Stimulated activated CD4-positive, alpha-beta T cell treated with anti-CD3 and anti-CD28 coated beads, Interleukin-4, amount 100 ng/mL, for 48 hours (primary cell): ENCODE measurements at places on chromosomes 1 and 21.

GRCh38 chr1:185070051-185070450, 24.7 kb downstream of the RNF2 start:
- DNase-seq = no peak

DNA sequence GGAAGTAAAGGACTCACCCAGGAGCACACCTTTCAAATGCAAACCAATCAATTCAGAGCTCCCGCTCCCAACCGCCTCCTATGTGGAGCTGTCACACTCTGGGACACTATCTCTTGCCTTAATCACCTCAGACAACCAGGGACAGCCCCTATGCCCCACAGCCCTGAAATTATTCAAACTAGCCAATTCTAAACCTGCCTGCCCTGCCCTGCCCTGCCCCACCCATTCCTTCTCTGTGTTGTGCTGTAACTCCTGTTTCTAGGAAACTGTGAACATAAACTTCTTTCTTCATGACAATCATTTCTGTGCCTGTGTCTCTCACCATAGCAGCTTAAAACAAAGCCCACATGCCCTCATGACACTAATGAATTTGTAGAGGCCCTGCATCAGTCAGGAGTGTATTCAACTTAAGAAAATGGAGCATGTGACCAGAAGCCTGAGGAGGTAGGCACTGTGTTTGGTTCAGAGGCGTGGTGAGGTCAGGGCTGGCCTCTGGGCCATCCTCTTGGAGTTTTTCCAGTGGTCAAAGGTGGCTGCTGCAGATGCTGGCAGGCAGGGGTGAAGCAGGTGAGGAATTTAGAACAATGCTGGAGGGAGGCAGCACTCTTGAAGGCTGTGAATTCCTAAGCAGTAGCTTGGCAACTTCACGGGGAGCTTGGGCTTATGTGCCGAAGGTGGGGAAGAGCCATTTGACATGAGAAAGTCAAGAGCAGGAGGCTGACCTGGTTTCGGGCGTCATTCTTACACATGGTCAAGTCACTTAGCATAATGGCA, 74.5 kb downstream of the RHOU start:
- DNase-seq = no peak

- DNase-seq = no peak
Observed at GRCh38 chr1:184210031-184210430, 158.5 kb downstream of the TSEN15 start.

DNA sequence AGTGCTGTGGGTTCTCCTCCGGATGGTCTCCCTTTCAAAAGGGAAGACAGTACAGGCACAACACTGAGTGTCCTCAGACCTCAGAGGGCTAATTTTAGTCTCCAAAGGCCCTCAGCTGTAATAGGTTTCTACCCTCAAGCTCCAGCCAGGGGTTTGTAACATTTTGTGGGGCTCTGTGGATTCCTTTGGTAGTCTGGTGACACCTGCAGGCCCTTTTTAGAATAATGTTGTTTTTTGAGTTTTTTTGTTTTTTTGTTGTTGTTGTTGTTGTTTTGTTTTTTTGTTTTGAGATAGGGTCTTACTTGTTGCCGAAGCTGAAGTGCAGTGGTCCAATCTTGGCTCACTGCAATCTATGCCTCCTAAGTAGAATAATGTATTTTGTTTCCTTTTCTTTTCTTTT, 15.0 kb upstream of the TMEM201 start:
- DNase-seq = no peak

DNA sequence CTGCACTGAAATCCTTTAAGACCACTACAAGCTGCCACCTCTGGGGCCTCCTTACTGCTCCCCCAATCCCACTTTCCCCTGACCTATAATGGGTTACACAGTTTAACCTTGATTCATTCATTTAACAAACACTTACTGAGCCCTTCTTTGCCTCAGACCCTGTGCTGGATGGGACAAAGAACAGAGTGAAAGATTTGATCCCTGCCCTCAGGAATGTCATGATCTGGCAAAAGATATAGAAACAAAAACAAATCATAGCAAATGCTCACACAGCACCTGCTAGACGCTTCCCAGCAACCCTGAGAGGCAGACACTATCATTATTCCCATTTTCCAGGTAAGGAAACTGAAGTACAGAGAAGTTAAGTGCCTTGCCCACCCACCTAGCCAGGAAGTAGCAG, 7.0 kb upstream of the AUNIP start:
- no peak for DNase-seq

DNA sequence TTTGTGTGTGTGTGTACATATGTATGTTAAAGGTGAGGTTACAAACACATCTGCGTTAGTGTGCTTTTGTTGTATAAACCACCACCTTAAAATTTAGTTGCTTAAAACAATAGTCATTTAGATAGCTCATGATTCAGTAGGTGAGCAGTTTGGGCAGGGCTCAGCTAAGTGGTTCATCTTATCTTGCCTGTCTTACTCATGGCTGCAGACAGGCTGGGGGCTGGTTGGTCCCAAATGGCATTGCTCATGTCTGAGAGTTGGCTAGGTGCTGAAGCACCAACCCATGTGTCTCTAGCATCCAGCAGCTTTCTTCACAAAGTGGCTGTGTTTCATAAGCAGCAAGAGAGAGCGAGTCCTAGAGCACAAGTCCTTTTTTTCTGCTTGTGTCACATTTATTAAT, 91.4 kb downstream of the MACF1 start:
- no peak for DNase-seq

- DNase-seq = no peak
Observed at GRCh38 chr1:206742719-206743383, 27.7 kb upstream of the IL19 start.

GRCh38 chr1:66402194-66402593, 131.8 kb upstream of the SGIP1 start:
- no peak for DNase-seq

DNA sequence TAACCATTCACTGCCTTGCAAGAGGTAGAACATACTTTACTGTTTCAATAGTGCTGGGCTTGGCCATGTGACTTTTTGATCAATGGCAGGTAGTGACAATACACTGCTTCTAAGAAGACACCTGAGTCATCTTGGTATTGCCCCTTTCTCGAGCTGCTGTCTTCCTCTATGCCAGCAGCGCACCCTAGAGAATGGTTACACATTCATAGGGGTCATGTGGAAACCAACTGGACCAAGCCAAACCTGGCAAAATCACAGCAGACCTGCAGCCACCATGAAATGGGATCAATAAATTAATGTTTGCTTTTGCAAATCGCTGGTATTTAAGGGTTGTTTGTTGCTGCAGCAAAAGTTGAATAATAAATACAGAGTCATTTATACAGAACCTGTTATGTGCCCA, 122.3 kb downstream of the GRIK1 start:
- no peak for DNase-seq

DNA sequence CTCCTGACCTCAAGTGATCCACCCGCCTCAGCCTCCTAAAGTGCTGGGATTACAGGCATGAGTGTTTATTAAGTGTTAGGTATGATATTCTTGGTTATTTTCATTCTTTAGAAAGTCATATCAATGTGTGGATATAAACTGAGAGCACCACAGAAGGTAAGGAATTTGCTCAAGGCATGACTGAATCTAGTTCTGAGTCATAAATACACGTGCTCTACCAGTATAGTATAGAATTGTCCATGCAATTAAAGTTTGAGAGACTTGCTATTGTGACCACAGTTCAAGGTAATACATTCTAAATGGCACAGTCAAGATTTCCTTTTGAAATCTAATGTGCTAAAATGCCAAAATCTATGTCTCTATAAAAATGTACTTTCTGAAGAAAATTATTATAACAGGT, 401.1 kb upstream of the CHRM3 start:
- DNase-seq = no peak

GRCh38 chr1:113849072-113849471, 22.4 kb downstream of the PTPN22 start:
- no peak for DNase-seq

DNA sequence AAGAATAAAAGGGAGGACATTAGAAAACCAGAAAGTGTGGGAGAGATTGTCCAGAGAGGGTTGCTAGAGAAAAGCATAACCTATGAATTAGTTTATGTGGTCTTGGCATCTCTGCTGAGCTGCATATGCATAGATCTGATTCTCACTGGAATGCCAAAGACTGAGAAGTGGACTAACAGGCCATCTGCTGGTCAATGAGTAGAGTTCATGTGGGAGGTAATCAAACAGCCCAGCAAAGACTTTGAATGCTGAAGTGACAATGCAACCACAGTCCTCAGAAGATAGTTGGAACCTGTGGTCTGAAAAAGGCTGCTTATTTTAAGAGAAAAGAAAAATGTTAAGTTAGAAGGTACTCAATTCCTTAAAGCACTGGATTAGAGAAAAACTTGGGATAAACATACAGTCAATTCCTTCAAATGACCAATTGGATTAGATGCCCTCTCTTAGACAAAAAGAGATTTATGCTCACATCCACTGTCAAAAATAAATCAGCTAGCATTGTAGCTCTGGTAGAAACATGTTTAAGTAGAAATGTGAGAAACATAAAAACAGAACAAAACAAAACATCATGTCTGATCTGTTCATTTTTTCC, 382.8 kb downstream of the AMY1C start:
- no peak for DNase-seq

DNA sequence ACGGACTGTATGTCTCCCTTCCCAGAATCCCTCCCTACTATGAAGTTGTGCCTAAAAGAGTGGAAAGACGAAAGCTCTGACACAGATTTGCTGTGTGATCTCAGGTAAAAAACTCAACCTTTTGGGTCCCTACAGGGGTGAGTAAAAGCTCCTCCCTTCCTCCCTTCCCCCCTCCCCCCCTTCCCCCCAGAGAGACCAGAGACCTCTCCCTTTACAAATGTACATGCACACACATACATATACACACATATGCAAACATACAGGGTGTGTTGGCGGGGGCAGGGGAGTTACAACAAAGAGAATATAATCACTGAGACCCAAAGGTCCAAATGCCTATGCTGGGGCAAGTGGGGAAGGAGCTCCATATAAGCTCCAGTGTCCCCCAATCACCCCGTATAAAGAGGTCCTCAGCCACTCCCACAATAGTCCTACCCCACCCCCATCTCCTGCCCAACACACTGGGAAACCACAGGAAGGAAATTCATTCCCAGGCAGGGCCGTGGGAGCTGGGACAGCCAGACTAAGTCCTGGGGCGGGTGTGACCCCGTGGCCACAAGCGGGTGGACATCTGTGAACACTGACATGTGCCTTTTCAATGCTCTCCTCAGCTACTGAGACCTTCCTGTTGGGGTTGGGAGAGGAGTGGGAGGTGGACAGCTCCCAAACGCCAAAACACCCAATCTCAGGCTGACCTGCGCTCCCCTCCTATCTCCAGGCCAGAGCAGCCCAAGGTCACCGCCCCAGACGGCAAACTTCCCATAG, 2.0 kb downstream of the MEF2D start:
- no peak for DNase-seq

- no peak for DNase-seq
Observed at GRCh38 chr1:155527677-155528076, 34.9 kb downstream of the ASH1L start.

- peak; percentile 20 for DNase-seq
Observed at GRCh38 chr1:115112496-115113375, 23.4 kb upstream of the TSPAN2 start.

DNA sequence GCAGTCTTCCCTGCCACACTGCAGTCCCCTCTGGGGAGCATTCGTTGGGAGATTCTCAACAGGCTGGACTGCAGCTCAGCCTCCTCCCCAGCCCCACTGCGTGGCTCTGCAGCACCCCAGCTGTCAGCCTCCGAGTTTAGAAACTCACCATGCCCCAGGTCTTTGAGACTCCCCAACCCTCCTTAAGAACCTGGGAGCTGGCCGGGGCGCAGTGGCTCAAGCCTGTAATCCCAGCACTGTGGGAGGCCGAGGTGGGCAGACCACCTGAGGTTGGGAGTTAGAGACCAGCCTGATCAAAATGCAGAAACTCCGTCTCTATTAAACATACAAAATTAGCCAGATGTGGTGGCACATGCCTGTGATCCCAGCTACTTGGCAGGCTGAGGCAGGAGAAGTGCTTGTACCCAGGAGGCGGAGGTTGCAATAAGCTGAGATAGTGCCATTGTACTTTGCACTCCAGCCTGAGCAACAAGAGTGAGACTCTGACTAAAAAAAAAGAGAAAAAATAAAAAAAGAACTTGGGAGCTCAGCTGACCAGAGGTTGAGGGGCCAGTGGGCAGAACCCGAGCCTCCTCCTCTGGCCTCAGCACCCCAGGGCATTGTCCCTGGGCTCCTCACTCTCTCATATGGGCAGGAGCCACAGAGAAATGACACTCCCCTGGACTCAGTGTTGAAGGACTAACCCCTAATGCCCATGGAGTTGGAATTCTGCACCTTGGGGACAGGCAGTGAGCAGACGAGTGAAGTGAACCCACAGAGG, 5.6 kb downstream of the OLIG2 start:
- no peak for DNase-seq

DNA sequence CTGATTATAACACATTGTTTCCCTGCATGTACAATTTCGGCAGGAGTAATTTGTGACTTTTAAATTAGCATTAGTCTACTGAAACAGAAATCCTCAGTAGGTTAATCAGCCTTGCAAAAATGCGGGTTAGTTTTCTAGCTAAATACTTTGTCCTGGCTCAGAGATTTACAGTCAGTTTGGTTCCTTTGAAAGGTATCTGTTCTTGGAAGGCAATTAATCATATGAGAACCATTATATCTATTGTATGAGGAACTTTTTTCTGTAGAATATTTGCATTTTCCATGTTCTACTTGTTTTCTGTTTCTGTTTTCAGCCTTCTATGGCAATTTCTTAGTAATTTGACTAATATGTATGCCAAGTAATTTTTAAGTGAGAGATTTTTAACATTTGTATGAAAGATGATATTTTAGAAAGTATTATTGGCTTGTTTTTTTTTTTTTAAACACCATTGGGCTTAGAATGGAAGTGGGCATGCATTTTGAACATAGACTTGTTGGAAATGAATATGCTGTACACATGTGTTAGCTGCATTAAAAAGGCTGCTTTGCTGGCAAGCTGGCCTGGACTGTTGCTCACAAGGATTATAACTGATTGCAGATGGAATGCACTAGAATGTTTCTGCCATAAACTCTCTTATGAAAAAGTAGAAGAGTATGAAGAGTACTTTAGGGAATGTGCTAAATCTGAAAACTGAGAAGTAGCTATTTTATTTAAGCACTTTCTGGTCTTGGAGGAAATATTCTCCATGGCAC, 26.2 kb downstream of the KIF1B start:
- no peak for DNase-seq

GRCh38 chr1:67557696-67558448, 127.1 kb upstream of the GADD45A start:
- DNase-seq = no peak

DNA sequence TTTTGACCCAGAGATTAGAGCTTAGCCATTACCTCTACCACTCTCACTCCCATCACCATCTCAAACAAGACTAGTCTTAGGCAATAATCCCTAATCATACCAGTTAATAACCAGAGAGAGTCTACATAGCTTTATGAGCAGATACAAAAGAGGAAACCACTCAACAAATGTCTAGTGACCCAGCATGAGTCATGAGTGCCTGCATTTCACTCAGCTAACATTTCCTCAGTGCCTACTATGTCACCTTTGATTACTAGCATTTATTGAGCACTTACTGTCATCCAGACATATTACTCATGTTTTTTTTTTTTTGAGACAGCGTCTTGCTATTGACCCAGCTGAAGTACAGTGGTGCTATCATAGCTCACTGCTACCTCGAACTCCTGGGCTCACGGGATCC, 35.9 kb upstream of the GALNT2 start:
- DNase-seq = no peak
